ENCODE measurements at places on chromosomes 2 and 18.

GRCh38 chr2:226707499-226707898 is 92.1 kb downstream of the IRS1 start:
- no peak for DNase-seq

GRCh38 chr2:210195101-210195852 is 24.1 kb upstream of the KANSL1L start:
- DNase-seq, result no peak

- DNase-seq, result no peak
Measured at GRCh38 chr2:227524665-227525064, 52.7 kb downstream of the AGFG1 start.

DNA sequence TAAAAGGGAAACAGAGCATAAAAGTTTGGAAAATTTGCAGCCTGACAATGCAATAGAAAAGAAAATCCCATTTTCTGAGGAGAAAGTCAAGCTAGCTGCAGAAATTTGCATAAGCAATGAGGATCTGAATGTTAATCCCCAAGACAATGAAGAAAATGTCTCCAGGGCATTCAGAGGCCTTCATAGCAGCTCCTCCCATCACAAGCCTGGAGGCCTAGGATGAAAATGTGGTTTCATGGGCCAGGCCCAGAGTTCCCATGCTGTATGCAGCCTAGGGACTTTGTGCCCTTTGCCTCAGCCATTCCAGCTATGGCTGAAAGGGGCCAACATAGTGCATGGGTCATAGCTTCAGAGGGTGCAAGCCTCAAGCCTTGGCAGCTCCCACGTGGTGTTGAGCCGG is 10.3 kb upstream of the SCN1A start:
- DNase-seq, result no peak

GRCh38 chr2:41024816-41025215 is 572.9 kb upstream of the SLC8A1 start:
- no peak for DNase-seq

DNA sequence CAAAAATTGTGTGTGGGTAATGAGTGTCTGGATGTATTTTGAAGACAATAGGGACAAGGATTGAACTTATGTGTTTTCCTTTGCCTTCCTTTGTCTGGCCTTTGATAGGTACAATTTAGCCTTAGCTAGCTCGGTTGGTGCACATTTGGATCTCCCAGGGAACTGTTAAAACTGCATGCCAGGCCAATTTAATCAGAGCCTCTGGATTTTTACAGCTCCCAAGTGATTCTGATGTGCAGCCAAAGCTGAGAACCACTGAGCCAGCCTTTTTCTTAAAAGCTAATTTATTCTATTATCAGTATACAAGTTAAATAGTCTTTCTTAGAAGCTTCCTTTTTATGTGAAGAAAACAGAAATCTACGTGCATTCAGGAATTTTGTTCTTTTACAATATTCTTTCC is 25.0 kb downstream of the PLEK start:
- DNase-seq, result no peak

- DNase-seq, result no peak
Measured at GRCh38 chr2:118846442-118846952, 951 bp downstream of the EN1 start.

- DNase-seq, result no peak
Measured at GRCh38 chr18:76643996-76644395, 149.0 kb upstream of the ZNF516 start.

- no peak for DNase-seq
Measured at GRCh38 chr2:20443276-20443920, 3.5 kb upstream of the RHOB start.

DNA sequence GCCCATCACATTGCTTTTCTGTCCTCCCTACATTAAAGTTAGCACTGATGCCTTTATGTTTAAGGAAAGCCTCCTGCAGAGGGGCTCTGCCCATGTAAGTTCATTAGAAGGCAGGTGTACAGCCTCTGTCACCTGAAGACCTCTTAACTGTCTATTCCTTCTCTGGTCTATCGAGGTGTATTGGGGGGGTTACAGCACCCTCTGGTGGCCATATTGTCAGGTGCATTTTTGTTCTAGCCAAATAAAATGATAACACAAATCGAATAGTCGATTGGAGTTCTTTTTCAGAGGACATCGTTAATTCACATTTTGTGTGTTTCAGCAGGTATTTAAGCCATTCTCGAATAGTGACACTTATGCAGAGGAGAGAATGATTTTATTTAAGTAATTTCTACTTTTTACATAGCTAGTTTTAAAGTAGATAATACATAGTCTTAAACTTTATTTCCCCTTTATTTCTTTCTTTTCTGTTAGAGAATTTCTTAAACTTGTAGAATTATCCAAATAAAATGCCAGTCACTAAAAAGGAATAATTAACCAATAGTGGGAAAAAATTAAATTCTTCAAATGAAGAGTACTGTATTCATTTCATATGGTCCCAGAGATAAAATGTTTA is 136.8 kb downstream of the NEDD4L start:
- DNase-seq, result peak; percentile 20

DNA sequence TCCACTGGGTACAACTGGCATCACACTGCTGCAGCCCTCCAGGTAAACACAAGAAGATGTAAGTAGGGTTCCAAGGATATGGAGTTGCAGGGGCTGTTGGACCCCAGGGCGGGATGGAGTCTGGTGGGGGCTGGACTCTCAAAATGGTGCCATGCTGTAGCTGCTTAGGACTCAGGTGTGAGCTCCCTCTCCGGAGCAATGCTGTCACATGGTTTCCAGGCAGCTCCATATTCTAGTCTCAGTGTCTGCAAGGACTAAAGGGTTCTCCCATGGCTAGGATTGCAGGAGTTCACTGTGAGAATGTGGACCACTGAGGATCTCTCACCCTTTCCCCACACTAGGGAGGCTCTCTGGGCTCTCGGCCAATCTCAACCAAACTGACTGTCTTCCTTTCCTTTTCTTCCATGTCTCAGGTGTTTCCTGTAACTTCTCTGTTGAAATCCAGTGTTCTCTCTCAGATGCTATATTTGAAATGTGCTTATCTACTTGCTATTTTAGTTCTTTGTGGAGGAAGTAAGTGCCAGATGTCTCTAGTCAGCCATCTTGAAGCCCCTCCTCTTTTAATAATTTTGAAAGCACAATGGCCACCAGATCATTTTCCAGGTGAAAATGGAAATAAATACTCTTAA is 57.6 kb downstream of the CCNT2 start:
- DNase-seq, result no peak

- DNase-seq, result no peak
Measured at GRCh38 chr2:202204855-202205254, 33.5 kb downstream of the SUMO1 start.

- DNase-seq, result no peak
Measured at GRCh38 chr2:25336383-25336841, 5.3 kb downstream of the DNMT3A start.

DNA sequence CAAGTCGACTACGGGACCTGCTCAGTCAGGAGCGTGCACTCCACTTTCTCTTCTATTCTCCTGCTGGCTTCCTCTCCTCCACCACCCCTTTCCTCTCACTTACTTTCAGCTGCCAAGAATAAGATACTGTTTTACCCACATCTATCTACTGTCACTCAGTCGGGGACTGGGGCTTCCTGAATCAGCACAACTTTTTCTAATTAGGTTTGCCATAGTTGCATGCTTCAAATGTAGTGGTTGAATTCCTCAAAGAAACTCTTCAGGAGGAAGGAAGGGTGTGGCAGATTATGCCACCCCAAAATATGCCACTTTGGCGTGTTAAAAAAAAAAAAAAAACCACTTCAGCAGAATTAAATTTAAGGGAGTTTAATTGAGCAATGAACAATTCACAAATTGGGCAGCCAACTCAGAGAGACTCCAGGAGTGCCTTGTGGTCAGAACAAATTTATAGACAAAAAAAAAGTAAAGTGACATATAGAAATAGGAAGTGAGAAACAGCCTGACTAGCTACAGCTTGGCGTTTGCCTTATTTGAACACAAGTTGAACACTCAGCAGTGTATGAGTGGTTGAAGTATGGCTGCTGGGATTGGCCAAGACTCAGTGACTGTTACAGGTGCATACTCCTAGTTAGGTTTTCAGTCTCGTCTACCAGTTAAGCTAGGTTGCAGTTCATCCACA is 32.5 kb upstream of the RMDN2 start:
- DNase-seq, result no peak

- DNase-seq, result no peak
Measured at GRCh38 chr18:69787825-69788547, 159.7 kb downstream of the CD226 start.

GRCh38 chr2:36912695-36913094 is 53.6 kb downstream of the STRN start:
- DNase-seq, result no peak

GRCh38 chr2:73979021-73979420 is 5.7 kb upstream of the TET3 start:
- DNase-seq, result no peak

DNA sequence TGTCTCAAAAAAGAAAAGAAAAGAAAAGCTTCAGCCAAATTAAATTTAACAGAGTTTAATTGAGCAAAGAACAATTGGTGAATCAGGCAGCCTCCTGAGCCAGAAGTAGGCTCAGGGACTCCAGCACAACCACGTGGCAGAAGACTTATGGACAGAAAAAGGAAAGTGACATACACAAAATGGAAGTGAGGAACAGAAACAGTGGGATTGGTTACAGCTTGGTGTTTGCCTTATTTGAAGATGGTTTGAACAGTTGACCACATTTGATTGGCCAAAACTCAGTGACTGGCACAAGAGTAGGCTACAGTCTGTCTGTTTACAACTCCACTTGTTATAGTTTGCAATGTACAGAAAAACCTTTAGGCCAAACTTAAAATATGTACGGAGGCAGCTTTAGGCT is 83.1 kb downstream of the SOCS6 start:
- no peak for DNase-seq

GRCh38 chr2:215272918-215273317 is 38.9 kb upstream of the ATIC start:
- DNase-seq, result no peak

DNA sequence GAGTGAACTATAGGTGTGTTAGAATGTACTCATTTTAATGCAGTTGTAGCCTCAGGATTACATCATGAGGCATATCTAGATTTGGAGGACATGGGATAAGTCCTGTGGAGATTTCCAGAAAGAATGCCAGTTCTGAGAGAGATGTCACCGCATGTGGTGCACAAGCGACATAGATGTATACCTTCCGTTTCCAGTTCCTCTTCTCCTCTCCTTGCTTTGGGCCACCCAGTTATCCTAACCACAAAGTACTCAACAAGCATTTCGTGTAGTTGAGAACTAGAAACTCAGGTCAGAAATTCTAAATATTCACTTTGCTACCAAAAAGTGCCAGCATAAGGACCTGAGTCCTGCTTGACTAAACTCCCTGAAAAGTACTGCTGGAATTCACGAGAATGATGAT is 66.5 kb downstream of the KCTD18 start:
- no peak for DNase-seq

GRCh38 chr2:120826716-120827410 is 91.2 kb downstream of the GLI2 start:
- no peak for DNase-seq

DNA sequence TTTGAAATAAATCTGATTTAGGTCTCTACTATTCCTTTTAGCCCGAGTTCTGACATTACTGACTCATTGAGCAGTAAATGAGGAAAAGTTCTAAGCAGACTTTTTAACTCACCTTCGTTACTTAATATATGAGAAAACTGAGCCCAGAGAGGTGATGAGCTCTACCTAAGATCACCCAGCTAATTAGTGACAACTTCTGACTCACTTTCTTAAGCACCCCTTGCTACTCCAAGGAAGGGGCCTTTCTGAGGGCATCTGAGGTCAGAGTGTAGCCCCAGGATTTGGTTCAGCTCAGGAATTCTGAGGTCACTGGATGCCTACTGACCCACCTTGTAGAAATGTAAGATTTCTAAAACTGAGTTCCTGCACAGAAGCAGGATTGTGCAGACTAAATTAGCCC is 102.2 kb upstream of the FZD5 start:
- no peak for DNase-seq

DNA sequence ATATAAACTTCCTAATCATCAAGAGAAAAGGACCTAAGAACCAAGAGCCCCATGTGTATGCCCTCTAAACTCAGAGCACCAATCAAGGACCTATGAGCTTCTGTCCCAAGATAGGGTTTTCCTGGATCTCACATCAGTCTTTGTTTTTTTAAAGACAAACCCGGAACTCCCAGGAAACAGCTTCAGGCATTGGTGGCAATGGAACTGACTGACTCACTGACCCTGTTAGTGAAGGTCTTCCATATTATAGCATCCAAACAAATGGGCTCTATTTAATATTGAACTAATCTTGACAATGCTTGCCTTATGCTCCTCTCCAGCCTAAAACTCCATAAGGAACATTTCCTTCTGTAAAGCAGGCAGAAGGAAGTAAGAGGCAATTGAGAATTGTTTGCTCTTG is 63.5 kb upstream of the RPE start:
- DNase-seq, result no peak

- no peak for DNase-seq
Measured at GRCh38 chr2:208441951-208442350, 35.4 kb downstream of the PTH2R start.

DNA sequence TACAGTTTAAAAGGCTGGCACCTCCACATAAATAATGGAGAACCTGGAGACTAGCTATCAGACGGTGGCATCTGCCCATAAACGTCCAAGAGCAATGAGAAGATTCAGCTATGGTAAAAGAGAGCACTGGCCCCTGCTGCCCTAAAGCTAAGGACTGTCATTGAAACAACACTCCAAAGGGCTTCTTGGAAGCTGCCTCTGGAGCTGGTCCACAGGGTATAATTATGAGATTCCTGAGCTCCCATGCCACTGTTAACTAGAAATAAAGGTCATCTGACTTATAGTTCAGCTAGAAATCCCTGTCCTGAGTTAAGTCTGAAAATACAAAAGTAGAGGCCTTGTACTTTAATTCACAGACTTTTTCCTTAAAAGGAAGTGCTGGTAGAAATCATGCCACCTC is 39.9 kb upstream of the RBMS1 start:
- no peak for DNase-seq

DNA sequence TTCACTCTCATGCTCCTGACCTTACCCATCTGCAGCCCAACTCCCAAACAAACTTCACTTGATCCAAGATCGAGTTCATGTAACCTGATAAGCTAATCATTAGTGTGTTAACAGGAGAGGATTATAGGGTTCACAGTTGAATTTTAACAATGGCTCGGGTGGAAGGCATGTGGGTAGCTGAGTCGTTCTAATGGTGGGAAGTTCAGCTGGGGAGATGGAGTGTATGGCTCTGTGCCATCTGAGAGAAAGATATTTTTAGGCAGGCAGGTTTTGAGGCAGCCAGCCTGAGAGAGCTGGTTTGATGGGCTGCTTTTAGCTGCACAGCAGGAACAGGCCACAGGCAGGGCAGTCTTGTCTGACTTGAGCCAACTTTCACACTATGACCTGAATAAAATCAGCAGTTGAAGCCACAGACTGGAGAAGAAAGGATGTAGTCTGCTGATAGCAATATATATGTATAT is 17.7 kb upstream of the NFE2L2 start:
- DNase-seq, result no peak

Measured in stimulated activated CD8-positive, alpha-beta memory T cell treated with anti-CD3 and anti-CD28 coated beads, Interleukin-15, amount 100 ng/mL, for 24 hours (primary cell).